ENCODE measurements at places on chromosomes 2 and 18. TPM values are rescaled to one million over a fixed set of nuclear protein-coding genes. Genes with fewer than 3 reads are reported as not detected.

The DOK6 gene
- total RNA-seq = under 0.01 TPM

The BMP10 gene
- total RNA-seq = not detected

The DTNA gene
- total RNA-seq = 9.0 TPM

The DPP4 gene
- total RNA-seq = 26.9 TPM

The TXNDC2 gene
- total RNA-seq = not detected

The IGFBP2 gene
- 1,032 TPM for total RNA-seq

The SERPINB13 gene
- not detected for total RNA-seq

The ARHGAP15 gene
- not detected for total RNA-seq

The QPCT gene
- total RNA-seq = 21.3 TPM

The GKN2 gene
- total RNA-seq = not detected

The FSIP2 gene
- total RNA-seq = under 0.01 TPM

The GPR35 gene
- not detected for total RNA-seq

The REG3G gene
- not detected for total RNA-seq

The NEU2 gene
- not detected for total RNA-seq

The ANKRD62 gene
- total RNA-seq = not detected

The MPP4 gene
- 3.4 TPM for total RNA-seq

The ALPI gene
- total RNA-seq = not detected

The STAT1 gene
- total RNA-seq = 60.8 TPM

The ANKRD30B gene
- not detected for total RNA-seq

The CD302 gene
- 7.5 TPM for total RNA-seq

The EFHD1 gene
- not detected for total RNA-seq

The CYP1B1 gene
- 30.0 TPM for total RNA-seq

The SERPINB2 gene
- not detected for total RNA-seq

The FAM161A gene
- total RNA-seq = 1.2 TPM

The WNT10A gene
- not detected for total RNA-seq

The NTSR2 gene
- total RNA-seq = not detected

The RBMS1 gene
- 33.4 TPM for total RNA-seq

The MROH2A gene
- not detected for total RNA-seq

The ITM2C gene
- 72.5 TPM for total RNA-seq

The CNDP1 gene
- total RNA-seq = not detected

The ELOA2 gene
- not detected for total RNA-seq

Measured in myometrial cell (primary cell).